ENCODE measurements at places on chromosomes 6 and 20.
A peak's percentile ranks its signal among the peaks of the same experiment; 100 is the strongest.

DNA sequence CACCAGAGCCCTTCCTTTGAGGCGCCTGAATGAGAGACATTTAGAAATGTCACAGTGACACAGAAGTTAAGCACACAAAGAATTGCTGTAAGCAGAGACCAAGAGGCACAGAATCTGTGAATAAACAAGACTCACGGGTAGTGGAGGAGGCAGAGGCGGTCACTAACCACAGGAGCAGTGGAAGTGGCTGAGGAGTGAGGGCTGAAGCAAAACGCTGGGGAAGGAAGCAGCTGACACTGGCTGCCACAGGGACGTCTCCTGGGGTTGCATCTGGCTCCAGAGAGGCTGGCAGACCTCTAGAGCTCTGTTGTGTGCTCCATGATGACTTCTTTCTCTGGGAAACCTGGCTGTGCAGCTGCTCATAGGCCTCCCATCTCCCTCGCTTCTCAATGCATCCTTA lies 65.0 kb upstream of the SLC2A12 start:
- no peak for DNase-seq

GRCh38 chr6:168876956-168877355 lies 376.7 kb downstream of the THBS2 start:
- no peak for DNase-seq

GRCh38 chr20:62523473-62524203 lies 47.8 kb upstream of the GATA5 start:
- DNase-seq: no peak

- DNase-seq: no peak
Measured at GRCh38 chr6:118511930-118512715, 36.0 kb upstream of the PLN start.

- DNase-seq: peak; percentile 9
Measured at GRCh38 chr20:19952392-19952791, 64.8 kb upstream of the NAA20 start.

DNA sequence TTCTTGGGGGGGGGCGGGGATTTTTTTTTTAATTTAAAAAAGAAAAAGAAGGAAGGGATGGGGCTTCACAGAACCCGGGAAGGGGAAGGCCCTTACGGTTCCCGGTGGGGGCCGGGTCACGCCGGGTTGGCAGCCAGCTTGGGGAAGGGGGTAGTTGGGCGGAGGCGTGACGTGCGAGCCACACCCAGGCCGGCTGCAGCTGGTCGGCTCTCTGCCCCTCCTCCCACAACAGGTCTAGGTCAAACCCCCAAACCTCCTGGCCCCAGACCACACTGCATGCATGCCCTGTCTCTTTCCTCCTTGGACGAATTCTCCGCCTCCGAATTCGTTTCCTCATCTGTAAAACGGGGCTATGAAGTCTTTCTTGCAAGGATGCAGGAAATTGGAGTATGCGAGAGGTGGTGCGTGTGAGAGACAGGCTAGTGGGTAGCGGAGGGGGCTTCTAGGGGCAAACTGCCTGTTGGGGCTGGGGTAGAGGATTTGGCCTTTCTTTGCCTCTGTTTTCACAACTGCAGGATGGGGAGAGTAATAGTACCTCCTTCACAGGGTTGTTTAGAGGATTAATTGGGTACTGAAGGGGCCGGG lies 828 bp downstream of the HCK start:
- no peak for DNase-seq

- DNase-seq: no peak
Measured at GRCh38 chr6:17469006-17469832, 75.8 kb downstream of the CAP2 start.

DNA sequence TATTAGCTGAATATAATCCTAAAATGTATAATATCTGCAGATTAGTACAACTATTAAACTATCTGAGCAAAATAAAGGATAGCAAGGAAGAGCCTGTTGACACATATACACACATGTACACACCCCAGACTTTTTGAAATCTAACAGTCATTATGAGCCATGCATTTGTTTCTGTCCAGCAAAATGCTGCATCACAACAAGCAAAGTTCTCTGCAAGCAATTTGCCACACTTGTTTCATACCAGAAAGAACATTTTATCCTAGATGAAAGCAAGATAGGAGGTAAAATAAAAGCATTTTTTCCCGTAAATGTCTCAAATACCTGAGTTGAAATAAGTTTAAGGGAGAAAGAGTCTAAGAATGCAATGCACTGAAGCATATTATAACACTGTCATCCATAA lies 145.2 kb downstream of the COL21A1 start:
- DNase-seq: no peak

- peak; percentile 96 for DNase-seq
Measured at GRCh38 chr6:42928986-42929820, at the start of gene CNPY3. TSS of gene CNPY3 (plus strand) at chr6:42929480. CDS start at chr6:42929571, 91 bp downstream.

GRCh38 chr6:7811441-7811840 lies 85.5 kb downstream of the BMP6 start:
- DNase-seq: no peak

DNA sequence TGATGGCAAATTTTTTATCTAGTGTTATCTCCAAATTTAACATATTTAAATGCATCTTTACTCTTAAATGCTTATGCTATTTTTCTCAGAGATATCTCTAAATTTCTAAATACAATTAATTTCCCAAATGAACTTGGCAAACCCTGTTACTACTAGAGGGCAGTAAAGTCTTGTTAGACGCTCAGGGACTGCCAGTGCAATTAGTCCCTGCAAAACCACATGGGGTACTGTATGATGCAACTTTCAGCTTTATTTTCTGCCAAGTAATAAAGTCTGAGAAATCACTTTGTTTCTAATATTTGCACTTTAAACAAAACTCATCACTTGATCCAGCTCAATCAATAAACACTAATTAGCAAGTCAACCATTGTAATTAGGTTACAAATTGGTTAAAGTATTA lies 76.0 kb upstream of the ADGRB3 start:
- DNase-seq: no peak

GRCh38 chr6:131946992-131947955 lies 3.9 kb downstream of the CCN2 start:
- no peak for DNase-seq

DNA sequence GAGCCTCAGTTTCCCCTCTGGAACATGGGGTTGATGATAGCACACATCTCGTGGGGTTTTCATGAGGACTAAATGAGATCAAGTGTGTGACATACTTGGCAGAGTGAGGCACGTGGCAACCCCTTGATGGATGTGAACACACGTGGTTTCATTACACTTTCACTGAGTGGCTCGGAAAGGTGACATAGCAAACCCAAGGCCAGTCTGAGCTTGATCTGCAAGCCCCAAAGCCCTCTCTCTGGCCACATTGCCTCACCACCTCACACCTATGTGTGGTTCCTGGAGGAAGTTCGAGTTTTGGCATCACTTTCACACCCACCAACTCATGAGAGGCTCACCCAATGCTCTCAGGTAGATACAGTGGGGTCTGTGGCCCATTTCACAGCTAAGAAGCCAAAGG lies 60.0 kb downstream of the CPNE5 start:
- DNase-seq: no peak

DNA sequence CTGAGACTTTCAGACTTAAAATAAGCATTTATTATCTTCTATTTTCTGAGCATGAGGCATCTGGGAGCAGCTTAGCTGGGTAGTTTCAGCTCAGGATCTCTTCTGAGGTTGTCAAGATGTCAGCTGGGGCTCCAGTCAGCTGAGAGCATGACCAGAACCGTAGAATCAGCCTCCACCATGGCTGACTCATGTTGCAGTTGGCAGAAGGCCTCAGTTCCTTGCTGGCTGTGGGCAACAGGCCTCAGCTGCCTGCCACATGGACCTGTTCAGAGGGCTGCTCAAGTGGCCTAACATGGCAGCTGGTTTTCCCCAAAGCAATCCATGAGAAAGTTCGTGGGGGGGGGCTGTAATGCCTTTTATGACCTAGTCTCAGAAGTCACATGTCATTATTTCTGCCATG lies 142.3 kb downstream of the LY86 start:
- DNase-seq: no peak

DNA sequence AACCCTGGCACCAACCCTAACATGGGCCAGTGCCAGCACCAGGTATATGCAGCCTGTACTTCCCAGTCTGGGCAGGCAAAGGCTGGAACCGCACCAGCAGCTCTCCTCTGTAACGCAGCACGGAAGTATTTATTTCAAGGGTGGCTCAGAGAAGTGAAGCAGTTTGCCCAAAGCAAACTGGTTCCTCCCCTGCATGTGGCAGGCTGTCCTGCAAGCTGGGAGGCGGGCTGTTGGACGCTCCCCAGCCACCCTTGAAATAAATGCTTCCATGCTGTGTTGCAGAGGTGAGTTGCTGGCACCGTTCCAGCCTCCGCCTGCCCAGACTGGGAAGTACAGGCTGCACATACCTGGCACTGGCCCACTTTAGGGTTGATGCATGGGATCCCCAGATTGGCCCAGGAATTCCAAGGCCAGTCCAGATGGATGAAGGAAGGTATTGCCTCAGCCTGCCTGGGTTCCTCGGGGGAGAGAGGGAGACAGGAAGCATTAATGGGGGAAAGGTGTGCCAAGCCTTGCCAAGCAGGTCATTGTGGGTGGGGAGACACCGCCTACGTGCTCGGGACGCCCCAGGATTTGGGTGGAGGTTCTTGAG lies 49.8 kb downstream of the PPARD start:
- DNase-seq: no peak

GRCh38 chr6:148157841-148158240 lies 184.8 kb upstream of the SASH1 start:
- no peak for DNase-seq

DNA sequence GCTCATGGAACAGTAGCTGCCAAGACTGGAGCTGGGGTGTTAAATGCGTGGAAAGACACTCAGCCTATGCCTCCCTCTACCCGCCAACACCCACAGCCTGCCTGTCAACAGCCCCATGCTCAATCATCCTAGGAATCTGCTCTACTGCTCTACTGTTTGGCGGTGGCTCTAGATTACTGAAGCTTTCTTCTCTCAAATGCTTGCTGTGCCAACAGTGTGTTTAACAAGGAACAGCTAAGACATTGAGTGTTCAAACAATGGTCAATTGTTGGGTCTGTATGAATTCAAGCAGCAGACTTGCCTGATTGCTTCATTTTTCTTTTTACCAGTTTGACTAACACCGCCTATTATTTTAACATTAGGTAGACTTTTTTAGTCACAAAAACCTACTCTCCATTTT lies 258.6 kb downstream of the SOD2 start:
- no peak for DNase-seq

DNA sequence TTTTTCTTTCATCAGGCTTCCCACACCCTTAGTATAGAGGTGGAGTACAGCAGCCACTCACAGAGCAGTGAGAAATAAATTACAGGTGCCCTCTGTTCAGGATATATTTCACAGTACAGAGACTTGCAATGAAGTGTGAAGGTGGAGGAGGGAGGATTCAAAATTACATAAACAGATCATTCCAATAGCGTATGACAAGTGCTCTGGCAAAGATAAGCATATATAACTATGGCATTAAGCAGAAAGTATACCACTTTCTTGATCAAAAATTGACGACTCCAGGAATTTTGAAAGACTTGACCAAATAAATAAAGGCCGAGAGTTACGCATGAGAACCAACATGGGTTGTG lies 108.7 kb downstream of the GPX5 start:
- DNase-seq: no peak

DNA sequence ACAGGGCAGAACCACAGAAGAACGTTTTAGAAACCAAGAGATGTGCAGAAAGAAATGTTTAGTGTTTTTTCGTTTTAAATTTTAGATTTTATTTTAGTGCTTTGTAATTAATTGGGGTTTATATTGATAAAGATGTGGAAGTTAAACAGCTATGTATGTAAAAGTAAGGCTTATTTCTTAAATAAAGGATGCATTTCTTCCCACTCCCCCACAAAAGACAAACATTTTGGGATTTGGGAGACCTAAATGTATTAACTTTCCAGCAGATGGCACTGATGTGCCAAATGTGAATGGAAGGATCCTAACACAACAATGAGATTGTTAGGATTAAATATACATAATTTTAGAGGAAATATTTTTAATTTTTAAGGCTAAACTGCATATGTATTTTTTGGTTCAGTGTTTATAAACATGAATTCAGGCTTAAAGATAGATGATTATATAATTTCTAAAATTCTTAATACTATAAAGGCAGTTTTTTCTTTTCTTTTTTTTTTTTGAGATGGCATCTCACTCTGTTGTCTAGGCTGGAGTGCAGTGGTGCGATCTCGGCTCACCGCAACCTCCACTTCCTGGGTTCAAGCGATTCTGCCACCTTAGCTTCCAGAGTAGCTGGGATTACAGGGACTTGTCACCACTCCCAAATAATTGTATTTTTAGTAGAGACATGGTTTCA lies 12.0 kb downstream of the PFDN4 start:
- DNase-seq: no peak

All from central memory CD4-positive, alpha-beta T cell (primary cell).